Mesenteric fat pad (tissue), 1 donor: ENCODE measurements at places on chromosomes 3 and 15. TPM values are rescaled to one million over a fixed set of nuclear protein-coding genes. Genes with fewer than 3 reads are reported as not detected.

DNA sequence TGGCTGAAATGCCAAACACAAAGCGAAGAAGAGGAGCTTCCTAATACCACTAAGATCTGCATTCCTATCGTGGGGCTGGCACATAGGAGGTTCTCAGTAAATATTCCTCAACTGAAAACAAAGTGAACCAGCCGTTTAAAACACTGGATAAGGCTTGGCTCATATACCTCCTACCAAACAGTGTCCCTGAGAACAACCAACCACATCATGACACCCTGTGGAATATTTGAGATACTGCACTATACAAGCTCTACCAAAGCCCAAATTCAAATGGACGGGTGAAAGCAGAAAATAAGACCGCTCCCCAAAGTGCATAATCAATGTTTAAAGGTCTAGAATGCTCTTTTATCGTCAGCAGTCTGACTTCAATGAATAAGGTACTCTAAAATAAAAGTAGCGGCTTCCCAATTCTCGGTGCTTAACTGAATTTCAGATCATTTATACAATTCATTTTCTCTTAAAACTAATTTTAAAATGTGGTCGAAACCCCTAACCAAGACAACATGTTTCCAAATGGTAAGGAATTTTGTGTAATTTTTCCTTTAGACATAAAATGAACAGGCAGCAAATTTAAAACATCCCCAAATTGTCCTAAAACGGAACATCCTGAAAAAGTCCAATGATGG is 425.8 kb downstream of the ERC2 start:
- DNase-seq = no peak

DNA sequence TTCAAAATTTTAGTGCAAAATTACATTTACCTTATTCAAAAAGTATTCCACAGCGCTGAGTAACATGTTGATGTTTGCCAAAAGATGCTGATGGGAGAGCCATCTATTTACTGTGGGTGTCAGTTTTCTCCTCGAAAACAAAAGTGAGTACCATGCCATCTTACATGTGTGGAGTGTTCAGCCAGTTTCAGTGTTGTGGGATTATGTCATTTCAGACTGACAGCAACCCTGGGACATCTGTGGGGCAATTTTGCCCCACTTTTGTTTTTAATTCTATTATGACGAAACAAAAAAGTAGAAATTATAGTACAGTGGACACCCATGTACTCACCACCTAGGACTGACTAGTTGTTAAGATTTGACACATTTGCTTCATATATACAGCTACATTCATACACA is 19.6 kb downstream of the SLCO3A1 start:
- DNase-seq = no peak

DNA sequence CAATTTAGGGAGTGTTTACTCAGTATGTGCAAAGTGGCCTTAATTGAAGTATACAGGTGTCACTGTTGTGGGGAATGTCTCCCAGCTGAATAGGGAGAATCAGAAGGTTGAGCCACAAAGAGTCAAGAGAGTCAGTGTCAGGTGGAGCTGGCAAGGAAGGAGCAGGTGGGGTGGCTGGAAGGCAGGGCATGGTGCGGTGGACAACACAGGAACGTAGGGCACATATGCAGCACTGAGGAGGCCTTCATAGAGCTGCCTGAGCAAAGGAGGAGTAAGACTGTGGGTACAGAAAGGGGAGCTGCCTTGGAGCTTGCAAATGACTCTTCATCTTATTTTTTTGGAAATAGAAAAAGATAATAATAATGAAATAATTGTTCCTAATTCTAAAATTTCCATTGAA is 20.0 kb downstream of the ARHGEF3 start:
- DNase-seq = no peak

- peak; percentile 71 for DNase-seq
These were observed 33.9 kb downstream of the ANP32A start for GRCh38 chr15:68786753-68787152.

DNA sequence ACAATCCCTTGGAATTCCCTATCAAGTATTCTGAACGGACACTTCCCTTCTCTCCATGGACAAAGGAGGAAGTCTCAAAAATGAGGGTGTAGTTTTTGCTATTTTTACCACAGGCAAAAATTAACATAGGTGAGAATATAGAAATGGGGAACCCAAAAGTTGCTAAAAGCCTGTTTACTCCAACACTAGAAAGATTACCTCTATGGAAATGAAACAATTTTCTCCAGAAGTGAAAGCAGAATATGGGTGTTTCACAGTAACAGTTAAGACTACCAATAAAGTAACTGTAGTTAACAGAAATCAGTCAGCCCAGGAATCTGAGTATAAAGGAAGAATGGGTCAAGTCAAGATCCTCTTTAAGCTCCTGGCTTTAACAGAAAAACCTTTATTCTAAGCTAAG is 9.3 kb downstream of the TRA2B start:
- DNase-seq = no peak

GRCh38 chr3:53120336-53120735 is 9.9 kb downstream of the RFT1 start:
- DNase-seq = peak; percentile 43

DNA sequence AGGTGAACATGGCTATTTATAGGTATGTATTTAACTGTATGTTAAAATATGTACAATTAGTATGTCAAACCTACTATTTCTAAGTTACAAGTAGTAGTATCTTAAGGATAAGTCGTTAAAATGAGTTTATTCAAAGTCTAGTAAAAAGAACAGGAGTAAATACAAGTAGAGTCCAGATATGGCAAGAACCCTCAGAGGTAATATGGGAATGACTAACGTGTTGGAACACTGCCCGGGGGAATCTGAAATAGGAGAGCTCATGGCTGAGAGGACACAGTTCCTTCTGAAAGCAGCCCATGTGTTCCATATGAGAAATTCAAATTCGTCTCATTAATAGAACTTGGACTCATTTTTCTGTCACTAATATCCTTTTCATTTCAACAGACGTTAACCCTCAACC is 158.8 kb downstream of the CLSTN2 start:
- DNase-seq = no peak

- DNase-seq = no peak
These were observed 1.5 kb downstream of the GLB1 start for GRCh38 chr3:33095436-33095835.

Gene XPC
- total RNA-seq = 24.8 TPM

Gene WWTR1
- 65.9 TPM for total RNA-seq

Gene PCSK6
- 16.9 TPM for total RNA-seq

Gene LRRC15
- total RNA-seq = 0.35 TPM

Gene MYLK
- 80.3 TPM for total RNA-seq

Gene DUOXA2
- not detected for total RNA-seq

Gene IL5RA
- not detected for total RNA-seq

Gene FAM3D
- total RNA-seq = 0.51 TPM
